ENCODE measurements at places on chromosomes 2 and 18.

- no peak for DNase-seq
These were observed 254.2 kb downstream of the SETBP1 start for GRCh38 chr18:44934901-44935300.

DNA sequence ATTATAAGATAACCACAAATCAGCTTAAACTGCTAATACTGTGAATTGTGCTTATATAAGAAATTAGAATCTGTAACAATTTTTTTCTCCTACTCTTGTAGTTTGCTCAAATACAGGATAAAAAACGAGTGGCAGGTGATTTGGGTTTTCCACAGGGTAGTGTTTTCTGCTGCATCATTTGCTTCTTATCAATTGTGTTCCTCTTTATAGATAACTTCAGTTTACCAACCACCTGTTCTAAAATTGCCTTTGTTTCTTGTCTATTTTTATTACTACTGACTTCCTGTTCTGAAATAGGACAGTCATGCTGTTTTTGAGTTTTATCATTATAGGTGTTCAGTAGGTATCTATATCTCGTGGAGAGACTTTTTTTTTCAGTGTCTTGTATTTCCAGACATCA, 56.9 kb downstream of the MFSD6 start:
- DNase-seq: no peak

DNA sequence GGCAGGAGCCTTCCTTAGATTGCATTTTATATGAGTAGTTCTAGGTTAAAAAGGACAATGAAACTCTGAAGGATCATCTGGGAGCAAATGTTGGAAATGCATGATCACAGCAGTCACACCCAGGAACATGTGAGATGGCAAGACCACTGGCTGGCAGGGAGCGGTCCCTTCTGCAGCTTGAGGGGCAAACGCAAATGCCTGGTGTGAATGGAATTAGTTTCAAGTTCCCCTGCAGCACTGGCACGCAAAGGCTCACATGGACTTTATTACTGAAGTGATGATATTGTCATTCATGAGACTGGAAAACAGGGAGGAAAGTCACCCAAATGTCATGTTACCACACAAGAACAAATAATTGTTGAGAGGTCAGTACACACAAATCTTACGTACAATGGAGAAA, 223.3 kb downstream of the FBXO15 start:
- no peak for DNase-seq

GRCh38 chr2:69645031-69645431, 1.5 kb upstream of the AAK1 start:
- no peak for DNase-seq

DNA sequence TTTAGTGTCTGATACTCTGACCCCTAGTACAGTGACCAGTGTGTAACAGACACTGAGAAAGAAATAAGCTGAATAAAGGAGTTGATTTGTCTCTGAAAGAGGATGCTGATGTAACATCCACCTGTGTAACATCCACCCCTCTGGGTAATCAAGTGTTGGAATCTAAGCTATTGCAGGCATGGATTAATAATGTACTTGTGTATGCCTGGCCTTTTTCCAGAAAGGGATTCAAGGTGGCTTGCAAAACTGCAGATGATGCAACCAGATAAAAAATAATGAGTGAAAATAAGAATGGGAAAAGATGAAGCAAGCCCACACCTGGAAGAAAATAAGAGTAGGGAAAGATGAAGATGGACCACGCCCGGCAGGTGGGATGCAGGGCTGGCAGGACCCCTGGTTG, 48.2 kb upstream of the FOXI3 start:
- DNase-seq: no peak

DNA sequence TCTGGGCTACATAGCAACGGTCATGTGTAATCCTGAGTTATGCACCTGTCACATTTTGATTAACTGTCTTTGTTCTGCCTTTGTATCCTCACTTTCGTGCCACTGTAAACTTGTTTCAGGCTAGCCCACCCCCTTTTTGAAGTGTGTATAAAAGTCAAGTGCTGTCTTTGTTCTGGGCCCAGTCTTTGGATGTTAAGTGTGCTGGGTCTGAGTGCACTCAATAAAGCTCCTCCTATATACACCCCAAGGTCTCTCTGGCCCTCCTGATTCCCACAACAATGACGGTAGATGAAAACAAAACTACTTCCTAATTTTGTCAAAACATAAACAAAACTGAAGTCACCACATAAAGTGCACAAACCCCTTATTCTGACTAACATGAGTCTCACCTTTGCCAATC, 633.4 kb downstream of the DSC3 start:
- no peak for DNase-seq

DNA sequence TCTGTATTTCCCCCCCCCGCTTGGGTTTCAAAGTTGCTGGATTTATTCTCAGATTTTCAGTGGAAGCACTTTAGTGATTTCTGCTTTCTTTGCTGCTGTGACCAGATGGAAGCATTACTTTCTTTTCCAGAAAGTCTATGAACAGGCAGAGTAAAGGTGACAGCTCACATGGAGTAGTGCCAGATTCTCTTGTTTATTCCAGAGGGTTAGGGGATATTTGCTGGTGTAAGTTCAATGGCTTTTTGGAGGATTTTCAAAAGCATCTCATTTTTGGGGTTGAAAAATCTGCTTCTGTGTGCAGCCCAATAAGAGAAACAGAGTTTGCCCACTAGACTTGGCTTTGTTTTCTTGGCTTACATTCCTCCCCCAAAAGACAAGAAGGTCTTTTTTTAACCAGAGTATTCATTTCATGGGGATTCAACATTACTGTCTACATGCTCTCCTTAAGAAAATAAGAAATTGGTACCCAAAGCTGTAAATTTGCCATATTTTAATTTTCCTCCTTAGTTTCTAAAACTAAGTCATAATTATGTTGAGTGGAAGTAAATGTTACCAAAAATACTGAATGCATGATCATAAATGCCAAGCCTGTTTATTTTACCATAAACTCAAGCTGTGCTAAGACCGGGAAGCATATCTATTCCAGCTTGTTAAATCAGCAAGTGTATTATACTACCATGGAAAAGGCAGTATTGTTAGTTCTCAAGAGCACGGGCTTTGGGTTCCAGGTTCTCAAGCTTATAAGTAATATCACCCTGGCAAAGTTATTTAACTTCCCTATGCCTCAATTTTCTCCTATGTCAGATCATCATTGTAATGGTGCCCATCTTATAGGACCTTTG, 557.2 kb downstream of the CPS1 start:
- DNase-seq: no peak

DNA sequence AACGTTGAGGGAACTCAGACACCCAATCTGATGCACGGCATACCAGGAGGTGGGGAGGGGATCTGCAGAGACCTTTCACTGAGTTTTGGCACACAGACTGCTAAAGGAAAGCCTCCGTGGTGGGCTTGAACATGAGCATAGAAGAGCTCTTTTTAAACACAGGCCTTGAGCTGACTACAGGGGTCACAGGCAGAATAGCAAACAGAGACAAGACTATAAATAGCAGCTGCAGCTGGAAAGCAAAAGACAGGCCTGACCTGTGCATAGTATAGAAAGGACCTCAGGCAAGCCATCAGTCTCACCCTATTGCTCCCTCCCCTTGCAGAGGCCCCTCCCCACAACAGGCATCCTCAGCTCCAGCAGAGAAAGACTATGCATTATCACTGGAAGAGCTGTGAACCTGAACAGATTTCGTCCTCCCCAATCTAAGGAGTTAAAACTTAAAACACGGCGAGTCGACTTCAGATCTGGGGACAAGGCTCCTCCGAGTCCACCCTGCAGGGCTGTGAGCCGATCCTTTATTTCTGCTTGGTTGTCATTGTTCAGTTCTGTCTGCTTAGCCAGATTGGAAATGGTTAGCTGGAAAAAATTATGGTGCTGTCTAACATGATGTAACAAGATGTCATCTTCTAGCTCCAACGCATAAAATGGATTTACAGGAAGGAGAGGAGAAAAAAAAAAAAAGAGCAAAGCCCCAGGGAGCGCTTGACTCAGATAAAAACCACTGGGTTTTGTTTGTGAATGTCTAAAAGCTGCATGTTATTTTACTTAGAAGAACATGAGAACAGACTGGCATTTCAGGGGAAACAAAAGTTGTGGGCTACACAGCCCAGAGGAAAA, 25.2 kb upstream of the LCLAT1 start:
- no peak for DNase-seq

DNA sequence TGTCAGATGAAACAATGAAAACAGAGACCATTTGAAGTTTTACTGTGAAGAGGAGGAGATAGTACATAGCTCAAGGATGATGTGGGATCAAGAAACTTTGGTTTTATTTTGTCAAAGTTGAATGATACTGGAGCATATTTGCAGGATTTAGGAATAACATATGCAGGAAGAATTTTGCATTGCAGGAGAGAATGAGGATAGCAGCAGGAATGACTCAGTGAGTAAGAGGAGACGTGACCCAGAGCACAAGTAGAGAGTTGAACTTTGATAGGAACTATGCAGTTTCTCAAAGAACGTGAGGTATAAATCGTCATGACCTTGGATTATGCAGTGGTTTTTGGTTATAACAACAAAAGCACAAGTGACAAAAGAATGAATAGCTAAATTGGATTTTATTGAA, 47.7 kb downstream of the MAPRE2 start:
- DNase-seq: no peak

- DNase-seq: no peak
These were observed 38.4 kb upstream of the MBP start for GRCh38 chr18:77170890-77171410.

DNA sequence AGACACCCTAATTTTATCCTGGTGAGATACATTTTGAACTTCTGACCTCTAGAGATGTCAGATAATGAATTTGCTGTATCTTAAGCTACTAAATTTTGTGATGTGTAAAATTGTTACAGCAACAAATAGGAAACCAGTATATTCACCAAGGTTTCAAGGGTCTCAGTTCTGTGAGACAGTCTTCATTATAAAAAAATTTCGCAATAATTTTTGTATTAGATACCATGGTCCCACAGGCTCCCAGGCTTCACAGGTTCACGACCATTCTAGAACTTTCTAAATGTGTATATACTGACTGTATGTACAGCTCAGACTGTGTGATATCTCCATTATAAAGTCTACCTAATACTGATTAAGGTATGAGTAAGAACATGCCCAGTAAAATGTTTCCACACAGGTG, 181.4 kb downstream of the ZNF804A start:
- DNase-seq: no peak

GRCh38 chr18:25734336-25734735, 356.1 kb downstream of the SS18 start:
- DNase-seq: no peak

- no peak for DNase-seq
These were observed 17.4 kb downstream of the CNRIP1 start for GRCh38 chr2:68302281-68302875.

DNA sequence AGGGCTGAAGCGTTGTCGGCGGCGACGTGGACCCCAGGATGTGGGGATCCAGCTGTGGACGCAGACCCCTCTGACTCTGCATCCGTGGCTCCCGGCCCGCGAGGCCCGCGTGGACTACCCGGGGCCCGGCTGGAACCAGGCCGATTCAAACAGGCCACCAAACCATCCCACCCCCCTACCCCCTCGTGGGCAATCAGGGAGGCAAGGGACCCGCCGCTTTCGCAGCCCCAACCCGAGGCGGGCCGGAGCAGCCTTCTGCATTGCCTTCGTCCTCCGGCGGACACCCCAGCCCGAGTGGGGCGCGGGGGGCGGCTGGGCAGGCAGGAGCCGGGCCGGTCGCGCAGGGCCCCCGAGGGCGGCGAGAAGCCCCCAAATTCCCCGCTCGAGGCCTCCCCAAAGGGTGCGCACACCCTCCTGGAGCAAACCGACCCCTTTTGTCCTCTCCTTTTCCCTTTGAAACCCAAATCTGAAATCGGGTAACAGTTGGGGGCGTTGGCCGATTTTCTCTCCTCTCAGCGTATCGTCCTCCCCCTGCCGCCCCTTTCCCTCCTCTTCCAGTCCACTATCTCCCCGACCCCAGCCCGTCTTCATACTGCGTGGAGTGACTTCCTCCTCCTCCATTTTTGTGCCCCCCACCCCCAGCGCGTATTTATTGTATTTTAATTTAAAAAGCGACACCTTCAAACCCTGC, 7.4 kb downstream of the SP9 start:
- DNase-seq: no peak

DNA sequence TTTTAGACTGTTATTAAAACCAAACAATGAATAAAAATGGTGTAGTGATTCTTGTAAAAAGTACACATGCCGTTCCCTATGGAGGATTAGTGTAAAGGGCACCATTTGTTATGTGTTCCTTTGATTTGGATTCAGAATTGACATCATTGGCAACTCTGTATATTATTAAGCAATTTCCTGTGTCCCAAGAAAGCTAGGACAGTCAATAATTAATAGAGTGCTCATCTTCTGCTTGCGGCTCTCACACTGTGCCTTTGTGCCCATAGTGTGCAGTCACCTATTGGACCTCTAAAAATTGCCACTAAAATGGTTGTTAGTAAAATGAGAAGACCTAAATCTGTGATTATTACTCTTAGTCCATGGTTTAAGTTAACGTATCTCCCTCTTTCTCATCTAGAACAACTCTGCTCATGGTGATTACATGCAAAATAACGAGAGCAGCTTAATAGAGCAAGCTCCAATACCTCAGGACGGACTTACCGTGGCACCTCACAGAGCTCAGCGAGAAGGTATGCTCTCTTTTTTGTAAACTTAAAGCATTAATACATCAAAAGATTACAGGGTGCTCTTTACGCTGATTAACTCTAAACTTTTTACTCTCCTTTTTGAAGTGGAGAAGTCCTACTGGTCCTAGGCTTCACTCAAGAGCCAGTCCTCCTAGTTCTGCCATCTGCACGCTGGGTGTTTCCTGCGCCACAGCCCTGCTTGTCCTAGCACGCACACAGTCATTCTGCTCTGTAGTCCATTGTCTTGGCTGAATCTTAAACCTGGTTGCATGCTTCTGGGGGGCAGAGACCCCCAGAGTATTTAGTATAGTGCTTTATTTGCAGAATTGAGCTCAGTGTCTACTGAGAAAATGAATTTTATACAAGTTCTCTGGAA, 16.7 kb downstream of the ZCCHC2 start:
- DNase-seq: no peak

- DNase-seq: no peak
These were observed 42.8 kb downstream of the SEMA4F start for GRCh38 chr2:74696829-74697228.

- no peak for DNase-seq
These were observed 1.4 kb downstream of the GFPT1 start for GRCh38 chr2:69385443-69386151.

GRCh38 chr2:168166902-168167510, 80.4 kb downstream of the STK39 start:
- no peak for DNase-seq

DNA sequence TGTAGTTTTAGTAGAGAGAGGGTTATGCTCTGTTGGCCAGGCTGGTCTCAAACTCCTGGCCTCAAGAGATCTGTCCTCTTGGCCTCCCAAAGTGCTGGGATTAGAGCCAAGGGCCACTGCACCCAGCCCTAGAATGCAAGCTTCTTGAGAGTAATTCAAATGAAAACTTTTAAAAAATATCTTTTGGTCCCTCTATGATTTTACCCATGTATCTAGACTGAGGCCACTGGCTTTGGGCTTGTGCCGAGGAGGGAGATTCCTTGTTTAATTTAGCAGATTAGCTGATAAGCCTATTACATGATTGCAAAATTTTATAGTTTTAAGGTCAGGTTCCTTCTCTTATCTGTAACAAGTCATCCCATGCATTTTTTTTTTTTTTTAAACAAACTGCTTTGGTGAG, 59.5 kb upstream of the CCDC195 start:
- no peak for DNase-seq

Data from vagina (tissue), 2 donors.